ENCODE measurements at places on chromosomes 2 and 18.

DNA sequence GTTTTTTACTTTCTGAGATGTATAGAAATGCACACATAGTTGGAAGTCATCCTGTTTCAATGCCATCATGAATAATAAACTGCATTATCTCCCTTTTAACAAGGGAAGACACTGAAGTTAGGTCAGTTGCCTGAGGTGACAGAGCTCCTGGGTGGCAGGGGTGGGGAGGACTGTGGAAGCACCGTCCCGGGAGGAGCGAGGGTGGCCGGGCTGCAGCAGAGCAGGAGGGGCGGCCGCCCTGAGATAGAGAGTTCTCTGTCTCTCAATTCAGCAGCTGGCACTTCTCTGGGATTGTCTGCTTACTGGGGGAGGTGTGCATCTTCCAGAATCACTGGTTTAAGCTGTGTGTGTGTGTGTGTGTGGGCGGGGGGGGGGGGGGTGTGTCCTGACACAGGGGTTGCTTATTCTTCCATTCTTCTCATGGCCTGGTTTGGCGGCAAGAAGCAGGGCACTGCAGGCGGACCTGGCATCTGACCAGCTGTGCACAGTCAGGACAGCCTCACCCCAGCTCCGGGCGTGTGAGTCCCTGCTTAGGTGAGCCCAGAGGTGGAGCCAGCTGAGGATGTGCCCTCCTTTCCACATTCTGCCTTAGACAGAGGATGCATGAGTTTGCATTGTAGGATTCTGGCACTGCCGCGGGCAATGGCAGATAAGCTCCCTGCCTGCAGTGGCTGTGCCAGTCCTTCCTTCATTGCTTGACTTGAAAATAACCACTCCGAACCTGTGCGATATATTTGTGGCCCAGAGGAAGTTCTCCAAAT, 40.4 kb downstream of the VWA3B start:
- H3K4me1 ChIP-seq: no peaks in the 10 kb centered on the region
- DNase-seq: no peak
- H3K4me3 ChIP-seq: no peak overlapping the region
- no peaks in the 10 kb centered on the region for H3K36me3 ChIP-seq
- H3K27me3 ChIP-seq: no peaks in the 10 kb centered on the region

DNA sequence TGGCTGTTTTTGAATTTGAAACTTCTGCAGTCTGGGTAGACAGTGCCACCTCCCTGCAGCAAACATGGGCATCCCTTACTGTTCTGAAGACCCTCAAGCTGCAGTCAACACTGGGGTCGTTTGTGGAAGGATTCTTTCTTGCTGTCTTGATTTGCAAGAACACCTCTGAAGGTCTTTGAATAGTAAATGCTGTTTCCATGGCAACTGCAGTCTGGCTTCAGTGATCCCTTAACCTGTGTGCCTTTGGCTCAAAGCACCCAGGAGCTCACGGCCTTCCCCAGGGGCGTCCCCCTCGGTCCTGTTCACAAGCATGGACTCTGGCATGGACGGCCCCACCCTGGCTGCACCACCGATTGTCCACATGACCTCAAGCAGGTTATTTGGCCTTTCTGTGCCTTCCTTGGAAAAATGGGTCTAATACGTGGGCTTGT, 38.3 kb downstream of the LRRFIP1 start:
- no peak overlapping the region for H3K4me3 ChIP-seq
- DNase-seq: peak; percentile 82
- H3K36me3 ChIP-seq: no peaks in the 10 kb centered on the region
- no peaks in the 10 kb centered on the region for H3K27me3 ChIP-seq
- H3K4me1 ChIP-seq: peaks cover 17% of the 10 kb centered on the region

GRCh38 chr2:67522148-67522547, 125.0 kb downstream of the ETAA1 start:
- no peaks in the 10 kb centered on the region for H3K27me3 ChIP-seq
- H3K36me3 ChIP-seq: no peaks in the 10 kb centered on the region
- H3K4me1 ChIP-seq: no peaks in the 10 kb centered on the region
- H3K27ac ChIP-seq: no peak overlapping the region
- H3K4me3 ChIP-seq: no peak overlapping the region
- no peak for DNase-seq

DNA sequence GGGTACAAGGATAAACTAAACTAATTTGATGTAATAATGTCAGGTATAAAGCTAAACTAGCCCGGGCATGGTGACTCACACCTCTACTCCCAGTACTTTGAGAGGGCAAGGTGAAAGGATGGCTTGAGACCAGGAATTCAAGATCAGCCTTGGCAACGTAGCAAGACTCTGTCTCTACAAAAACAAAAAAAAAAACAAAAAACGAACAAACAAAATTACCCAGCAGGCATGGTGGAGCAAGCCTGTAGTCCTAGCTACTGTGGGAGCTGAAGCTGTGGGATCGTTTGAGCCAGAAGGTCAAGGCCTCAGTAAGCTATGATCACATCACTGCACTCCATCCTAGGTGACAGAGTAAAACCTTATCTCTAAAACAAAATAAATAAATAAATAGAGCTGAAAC, 131.8 kb upstream of the KYNU start:
- H3K4me3 ChIP-seq: no peak overlapping the region
- H3K36me3 ChIP-seq: no peaks in the 10 kb centered on the region
- DNase-seq: no peak
- no peaks in the 10 kb centered on the region for H3K27me3 ChIP-seq

- no peak overlapping the region for H3K27ac ChIP-seq
- H3K4me3 ChIP-seq: no peak overlapping the region
- no peak for DNase-seq
- H3K4me1 ChIP-seq: no peaks in the 10 kb centered on the region
These were observed 21.3 kb upstream of the ACKR3 start for GRCh38 chr2:236548179-236548921.

GRCh38 chr18:78965917-78966792, 13.5 kb upstream of the SALL3 start:
- DNase-seq: peak; percentile 34
- H3K4me3 ChIP-seq: no peak overlapping the region
- H3K36me3 ChIP-seq: no peaks in the 10 kb centered on the region
- H3K27me3 ChIP-seq: peaks cover 7% of the 10 kb centered on the region
- no peak overlapping the region for H3K27ac ChIP-seq

DNA sequence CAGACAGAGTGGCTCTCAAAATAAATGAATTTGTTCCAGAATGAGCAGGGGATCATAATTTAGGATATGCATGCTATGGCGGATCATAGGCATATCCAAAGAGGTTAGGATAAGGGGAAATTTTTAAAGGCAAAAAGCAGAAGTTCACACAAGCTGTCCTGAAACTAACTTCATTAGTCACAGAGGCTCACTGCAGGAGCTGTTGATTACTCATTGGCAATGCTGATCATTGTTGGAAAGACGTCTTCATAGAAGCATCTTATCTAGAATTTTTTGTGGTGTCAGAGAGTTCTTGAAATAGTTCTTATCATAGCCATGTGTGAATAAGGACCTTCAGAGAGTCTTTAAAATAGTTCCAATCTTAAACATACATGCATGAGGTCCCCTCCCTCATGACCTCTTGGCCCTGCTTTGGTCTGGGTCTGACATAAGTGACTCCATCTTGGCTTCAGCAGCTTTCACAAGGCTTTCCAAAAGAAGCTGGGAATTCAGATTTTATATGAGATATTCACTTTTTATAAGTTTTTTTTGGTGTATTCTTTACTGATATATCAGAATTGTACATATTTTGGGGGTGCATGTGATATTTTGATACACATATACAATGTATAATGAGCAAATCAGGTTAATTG, 7.5 kb upstream of the CCDC195 start:
- H3K27me3 ChIP-seq: no peaks in the 10 kb centered on the region
- H3K36me3 ChIP-seq: no peaks in the 10 kb centered on the region
- H3K4me3 ChIP-seq: no peak overlapping the region
- no peaks in the 10 kb centered on the region for H3K4me1 ChIP-seq
- no peak for DNase-seq
- no peak overlapping the region for H3K27ac ChIP-seq

DNA sequence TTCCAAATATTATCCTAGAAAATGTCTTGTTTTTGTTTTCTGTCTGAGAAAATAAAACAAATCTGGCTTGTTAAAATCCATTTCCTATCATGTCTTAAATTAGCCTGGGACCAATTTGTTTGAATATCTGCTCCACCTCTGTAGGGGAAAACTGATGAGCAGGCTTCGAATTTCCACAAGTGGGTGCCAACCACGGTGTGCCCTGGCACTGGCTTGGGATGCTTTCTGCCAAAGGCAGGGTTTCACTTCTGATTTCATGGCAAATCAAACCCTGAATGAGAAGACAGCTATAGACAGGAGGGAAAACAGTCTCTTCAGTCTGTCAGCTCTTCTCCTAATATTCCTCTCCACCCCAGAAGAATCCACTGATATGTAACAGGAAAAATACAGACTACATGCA, 33.7 kb upstream of the STAT4 start:
- H3K4me3 ChIP-seq: no peak overlapping the region
- H3K36me3 ChIP-seq: no peaks in the 10 kb centered on the region
- no peaks in the 10 kb centered on the region for H3K27me3 ChIP-seq
- H3K4me1 ChIP-seq: no peaks in the 10 kb centered on the region
- no peak for DNase-seq

DNA sequence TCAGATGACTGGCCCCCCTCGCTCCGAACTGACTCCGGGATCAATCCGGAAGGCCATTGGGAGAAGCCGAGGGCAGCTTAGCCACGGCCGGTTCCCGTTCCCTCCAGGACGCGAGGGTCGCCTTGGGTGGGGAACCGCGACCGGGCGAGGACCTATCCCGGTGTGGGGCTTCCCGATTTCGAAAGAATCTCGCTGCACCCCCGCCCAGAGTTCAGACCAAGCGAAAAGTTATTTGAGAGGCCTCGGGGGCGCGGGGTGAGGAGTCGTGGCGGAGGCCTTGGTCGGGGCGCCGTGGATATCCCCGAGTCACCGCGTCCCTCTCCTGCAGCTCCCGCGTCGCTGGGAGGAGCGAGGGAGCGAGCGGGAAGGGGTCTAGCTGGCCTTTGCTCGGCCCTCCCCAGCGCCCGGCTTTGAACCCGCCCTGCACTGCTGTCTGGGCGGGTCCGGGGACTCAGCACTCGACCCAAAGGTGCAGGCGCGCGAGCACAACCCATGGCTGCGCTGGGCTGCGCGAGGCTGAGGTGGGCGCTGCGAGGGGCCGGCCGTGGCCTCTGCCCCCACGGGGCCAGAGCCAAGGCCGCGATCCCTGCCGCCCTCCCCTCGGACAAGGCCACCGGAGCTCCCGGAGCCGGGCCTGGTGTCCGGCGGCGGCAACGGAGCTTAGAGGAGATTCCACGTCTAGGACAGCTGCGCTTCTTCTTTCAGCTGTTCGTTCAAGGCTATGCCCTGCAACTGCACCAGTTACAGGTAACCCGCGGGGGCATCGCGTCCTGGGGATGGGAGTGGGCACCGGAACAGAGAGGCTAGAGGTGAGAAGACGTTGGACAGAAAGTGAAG, at the start of gene CYP27A1:
Gene CYP27A1, plus strand, starts transcription at position 457 of the 837 bp plus-strand sequence. Its CDS starts 36 bp downstream, at position 493.
- H3K4me1 ChIP-seq: peaks cover 14% of the 10 kb centered on the region
- H3K36me3 ChIP-seq: no peaks in the 10 kb centered on the region
- peak; percentile 65 for DNase-seq
- H3K4me3 ChIP-seq: peak within 1 kb of the TSS; percentile 18

DNA sequence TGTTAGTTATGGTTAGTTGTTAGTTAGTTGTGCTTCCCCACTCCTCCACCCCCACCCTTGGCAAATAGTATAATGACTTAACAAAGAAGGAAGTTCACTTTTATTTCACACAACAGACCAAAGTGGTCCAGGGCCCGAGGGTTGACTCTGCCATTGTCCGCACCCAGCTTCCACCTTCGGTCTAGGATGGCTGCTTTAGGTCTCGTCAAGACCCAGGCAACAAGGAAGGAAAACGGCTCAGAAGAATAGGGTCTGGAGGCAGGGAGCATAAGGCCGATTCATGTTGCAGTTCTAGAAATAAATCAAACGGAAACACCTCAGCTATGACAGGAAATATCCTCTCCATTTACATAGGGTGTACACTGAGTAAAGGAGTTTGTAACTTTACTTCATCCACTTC, 206.0 kb upstream of the CXCR4 start:
- H3K4me1 ChIP-seq: no peaks in the 10 kb centered on the region
- no peaks in the 10 kb centered on the region for H3K36me3 ChIP-seq
- H3K27ac ChIP-seq: no peak overlapping the region

GRCh38 chr2:155525199-155525598, 807.3 kb downstream of the NR4A2 start:
- H3K4me3 ChIP-seq: no peak overlapping the region
- H3K36me3 ChIP-seq: no peaks in the 10 kb centered on the region
- no peak overlapping the region for H3K27ac ChIP-seq
- no peaks in the 10 kb centered on the region for H3K4me1 ChIP-seq
- DNase-seq: no peak

- no peaks in the 10 kb centered on the region for H3K4me1 ChIP-seq
- no peak for DNase-seq
- H3K27me3 ChIP-seq: no peaks in the 10 kb centered on the region
- H3K27ac ChIP-seq: no peak overlapping the region
- H3K4me3 ChIP-seq: no peak overlapping the region
These were observed 40.2 kb downstream of the ALK start for GRCh38 chr2:29881089-29881730.

All from kidney (tissue), 22 donors.